ENCODE measurements at places on chromosomes 2 and 18.

- no peak for DNase-seq
Observed at GRCh38 chr18:24043403-24043802, 28.8 kb downstream of the TTC39C start.

GRCh38 chr2:147247749-147248148, 597.1 kb upstream of the ACVR2A start:
- DNase-seq: no peak

GRCh38 chr2:68849579-68850030, 21.6 kb downstream of the BMP10 start:
- DNase-seq: no peak

GRCh38 chr2:100292022-100292580, 30.2 kb downstream of the LONRF2 start:
- DNase-seq: peak; percentile 11

GRCh38 chr2:222780051-222780450, 80.8 kb upstream of the ACSL3 start:
- no peak for DNase-seq

- no peak for DNase-seq
Observed at GRCh38 chr18:41326311-41326710, 628.7 kb upstream of the PIK3C3 start.

- no peak for DNase-seq
Observed at GRCh38 chr2:97770445-97770844, 57.1 kb downstream of the ZAP70 start.

DNA sequence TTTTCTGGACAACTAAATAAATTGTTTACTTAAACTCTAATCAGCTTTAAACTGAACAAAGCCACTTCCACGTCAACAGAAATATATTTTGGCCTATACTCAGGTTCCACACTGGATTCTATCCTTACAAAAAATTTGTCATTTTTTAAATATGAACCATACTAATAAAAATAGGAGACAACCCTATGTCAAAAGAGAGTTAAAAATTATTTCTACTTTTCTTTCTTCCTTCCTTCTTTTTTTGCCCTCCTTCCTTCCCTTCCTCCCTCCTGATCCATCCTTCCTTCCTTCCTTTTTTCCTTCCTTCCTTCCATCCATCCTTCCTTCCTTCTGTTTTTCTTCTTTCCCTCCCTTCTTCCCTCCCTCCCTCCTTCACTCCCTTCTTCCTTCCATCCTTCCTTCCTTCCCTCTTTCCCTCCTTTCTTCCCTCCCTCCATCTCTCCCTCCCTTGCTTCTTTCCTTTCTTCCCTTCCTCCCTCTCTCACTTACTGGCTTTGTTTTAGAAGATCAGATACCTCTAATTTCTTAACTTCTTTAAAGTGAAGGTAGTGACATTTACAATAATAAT, 1444.9 kb downstream of the DPP10 start:
- DNase-seq: no peak

DNA sequence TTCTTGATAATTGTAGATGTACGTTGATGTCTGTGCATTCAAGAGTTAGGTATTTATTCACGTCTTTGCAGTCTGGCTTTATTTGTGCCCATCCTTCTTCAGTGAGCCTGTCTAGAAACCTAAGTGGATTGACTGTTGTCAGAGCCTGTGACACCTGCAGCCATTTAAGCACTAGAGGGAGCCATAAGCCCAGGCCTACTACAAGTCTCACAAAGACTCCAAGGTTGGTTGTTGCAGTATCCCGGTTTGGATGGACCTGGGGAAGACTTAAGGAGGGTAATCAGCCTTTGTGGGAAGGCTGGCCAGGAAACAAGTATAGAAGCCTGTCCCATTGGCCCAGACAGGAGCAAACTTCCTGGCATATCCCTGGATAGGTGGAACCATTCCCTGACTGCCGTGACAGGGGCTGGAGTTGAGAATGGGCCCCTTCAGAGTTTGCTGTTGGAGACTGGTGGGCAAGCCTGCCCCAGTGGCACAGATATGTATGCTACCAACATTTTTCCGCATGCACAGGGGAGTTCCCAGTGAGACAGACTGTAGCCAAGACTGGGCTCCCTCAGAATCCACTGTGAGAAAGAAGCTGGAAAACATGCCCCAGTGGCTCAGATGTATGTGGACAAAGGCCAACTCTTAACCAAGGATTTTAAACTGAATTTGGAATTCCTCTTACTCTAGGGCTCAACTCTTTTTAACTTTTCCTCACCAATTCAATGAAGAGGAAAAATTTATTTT, 9.3 kb upstream of the LRRC30 start:
- DNase-seq: peak; percentile 29

DNA sequence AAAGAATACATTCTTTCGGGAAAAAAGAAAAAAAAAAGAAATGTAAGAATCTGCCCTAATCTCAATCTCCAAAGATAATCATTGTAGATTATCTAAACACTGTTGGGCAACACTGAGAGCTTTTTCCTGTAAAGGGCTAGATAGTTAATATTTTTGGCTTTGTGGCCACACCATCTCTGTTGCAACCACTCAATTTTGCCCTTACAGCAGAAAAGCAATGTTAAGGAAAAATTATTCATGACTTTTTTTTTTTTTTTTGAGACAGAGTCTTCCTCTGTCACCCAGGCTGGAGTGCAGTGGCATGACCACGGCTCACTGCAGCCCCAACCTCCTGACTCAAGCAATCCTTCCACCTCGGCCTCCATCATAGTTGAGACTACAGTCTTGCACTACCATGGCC, 17.3 kb upstream of the FZD5 start:
- DNase-seq: no peak

GRCh38 chr2:224009605-224010315, 29.3 kb downstream of the SERPINE2 start:
- DNase-seq: no peak

DNA sequence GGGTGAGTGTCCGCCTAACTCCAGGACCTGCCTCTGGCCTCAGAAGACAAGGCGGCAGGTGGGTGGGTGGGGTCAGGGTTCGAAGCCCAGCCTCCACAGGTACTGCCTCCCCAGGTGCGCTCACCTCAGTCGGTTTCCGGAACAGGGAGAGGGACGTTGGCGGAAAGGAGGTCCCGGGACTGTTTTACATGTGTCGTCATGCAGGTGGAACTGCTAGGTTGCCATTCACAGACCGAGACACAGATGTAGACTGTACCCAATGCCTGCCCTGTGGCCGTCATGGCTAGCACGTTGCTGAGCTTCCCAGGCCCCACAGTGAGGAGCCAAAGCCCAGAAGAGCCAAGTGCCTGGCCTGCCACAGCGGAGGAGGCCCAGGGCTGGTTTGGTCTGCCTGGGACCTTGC, 284.0 kb upstream of the HS6ST1 start:
- DNase-seq: no peak

DNA sequence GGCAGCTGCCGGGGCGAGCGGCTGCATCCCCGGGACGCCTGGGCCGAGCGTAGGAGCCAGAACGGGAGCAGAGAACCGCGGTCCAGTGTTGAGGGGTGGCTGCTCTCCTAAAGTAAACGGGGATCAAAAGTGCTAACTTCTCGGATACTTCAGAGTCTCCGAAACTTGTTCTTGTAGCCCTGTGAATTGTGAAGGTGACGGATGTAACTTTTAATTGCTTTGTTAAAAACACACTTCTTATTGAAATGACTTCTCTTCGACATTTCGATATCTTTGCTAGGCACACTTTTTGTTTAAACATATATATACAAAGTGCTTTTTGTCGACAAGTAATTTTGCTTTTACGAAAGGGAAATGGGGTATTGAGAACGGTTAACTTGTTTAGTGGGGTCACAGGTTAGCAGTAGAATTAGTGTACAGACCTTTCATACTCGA, 540 bp downstream of the ATP9B start:
- DNase-seq: no peak

GRCh38 chr2:56410140-56410539, 226.3 kb downstream of the CCDC85A start:
- DNase-seq: no peak

DNA sequence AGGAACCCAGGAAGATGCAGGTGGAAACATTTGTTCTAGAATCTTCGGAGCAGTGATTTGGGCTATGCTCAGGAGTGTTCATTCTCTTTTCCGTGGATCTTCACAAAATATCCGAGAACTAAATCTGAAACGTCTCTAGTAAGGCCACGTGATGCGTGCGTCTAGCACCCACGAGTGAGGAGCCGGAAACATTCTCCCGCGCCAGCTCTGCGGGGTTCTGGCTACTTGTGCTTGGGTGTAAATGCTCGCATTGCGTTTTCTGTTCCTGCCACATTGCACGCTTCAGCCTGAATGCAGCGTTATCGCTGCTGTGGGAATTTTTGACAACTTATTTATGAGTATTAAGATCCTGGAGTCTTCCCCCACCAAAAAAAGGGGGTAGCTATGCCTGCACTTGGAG, 71.4 kb downstream of the KLHL29 start:
- no peak for DNase-seq

GRCh38 chr2:165877565-165878550, 75.7 kb downstream of the TTC21B start:
- no peak for DNase-seq

GRCh38 chr2:127569666-127570065, 34.2 kb downstream of the MYO7B start:
- no peak for DNase-seq

DNA sequence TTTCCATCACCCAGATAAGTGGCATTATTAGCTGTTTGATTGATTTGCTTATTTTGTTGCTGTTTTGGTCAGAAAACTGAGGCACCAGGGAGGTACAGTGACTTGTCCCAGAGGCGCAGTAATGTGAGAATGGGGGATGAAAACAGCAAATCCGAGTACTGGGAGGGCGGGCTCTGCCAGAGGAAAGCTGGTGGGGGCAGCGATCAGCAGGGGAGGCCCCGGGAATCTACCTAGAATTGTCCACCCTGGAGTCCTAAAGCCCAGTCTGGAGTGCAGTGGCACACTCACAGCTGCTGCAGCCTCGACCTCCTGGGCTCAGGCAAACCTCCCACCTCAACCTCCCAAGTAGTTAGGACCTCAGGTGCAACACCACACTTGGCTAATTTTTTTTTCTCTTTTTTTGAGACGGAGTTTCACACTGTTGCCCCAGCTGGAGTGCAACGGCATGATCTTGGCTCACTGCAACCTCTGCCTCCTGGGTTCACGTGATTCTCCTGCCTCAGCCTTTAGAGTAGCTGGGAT, 17.0 kb upstream of the PTMA start:
- no peak for DNase-seq

DNA sequence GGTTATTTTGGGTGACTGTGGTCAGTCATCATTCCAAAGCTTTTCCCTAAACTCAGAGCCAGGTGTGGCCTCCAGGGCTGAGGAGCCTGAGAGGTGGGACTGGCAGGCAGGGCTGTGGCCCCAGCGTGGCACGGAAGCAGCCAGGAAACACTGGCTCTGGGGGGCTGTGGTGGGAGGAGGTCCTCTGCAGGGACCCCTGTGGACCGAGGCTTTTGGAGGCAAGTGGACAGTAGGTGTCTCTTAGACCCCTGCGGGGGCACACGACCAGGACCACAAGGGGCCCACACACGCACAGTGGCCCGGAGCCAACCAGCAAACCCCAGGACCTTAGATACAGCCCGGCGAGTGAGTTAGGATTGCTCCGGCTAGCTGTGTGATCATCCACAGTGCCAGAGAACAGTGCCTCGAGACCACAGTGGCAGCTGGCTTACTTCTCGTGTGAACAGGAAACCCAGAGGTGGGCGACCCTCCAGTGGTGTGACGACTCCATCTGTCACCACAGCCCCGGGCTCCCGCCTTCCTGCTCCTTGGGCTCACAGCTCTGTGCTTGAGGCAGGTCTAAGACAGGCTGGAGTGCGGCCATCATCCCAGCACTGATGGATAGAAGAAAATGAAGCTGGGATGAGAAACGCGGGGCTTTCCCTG, 1.6 kb upstream of the RTP5 start:
- DNase-seq: no peak

- DNase-seq: no peak
Observed at GRCh38 chr2:212842544-212843185, 304.1 kb upstream of the ERBB4 start.

DNA sequence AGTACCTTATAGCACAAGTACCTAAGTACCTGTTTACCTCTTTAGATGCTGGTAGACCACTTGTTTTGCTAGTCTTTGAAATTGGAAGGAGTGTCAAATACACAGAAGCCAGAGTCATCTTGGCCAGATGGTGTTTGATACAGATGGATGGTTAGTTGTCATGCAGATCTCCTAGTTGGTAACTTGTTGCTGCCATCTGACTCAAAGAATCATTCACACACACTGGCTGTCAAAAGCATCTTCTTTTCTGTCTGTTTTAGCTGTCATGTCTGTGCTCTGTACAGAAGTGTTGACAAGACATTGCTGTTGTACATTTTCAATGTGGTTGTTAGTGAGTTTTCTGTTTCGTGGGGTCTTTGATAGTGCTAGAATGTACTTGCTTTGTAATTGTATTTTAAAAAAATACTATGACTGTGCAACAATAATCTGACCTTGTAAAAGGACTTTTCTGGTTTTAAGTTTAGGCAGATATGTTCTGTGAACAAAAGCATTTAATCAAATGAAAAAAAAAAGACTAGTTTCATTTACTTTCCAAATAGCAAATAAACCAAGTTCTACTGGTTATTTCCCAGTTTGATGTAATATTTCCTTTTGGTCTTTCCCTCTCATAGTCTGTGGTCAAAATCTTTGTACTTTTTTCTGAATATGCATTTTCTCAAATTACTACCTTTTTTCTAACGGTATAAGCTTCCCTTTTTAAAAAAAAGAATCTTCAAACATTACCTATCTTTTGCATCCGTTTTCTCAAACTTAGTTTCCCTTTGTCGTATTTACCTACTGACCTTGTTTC, 39.9 kb downstream of the TANK start:
- no peak for DNase-seq

DNA sequence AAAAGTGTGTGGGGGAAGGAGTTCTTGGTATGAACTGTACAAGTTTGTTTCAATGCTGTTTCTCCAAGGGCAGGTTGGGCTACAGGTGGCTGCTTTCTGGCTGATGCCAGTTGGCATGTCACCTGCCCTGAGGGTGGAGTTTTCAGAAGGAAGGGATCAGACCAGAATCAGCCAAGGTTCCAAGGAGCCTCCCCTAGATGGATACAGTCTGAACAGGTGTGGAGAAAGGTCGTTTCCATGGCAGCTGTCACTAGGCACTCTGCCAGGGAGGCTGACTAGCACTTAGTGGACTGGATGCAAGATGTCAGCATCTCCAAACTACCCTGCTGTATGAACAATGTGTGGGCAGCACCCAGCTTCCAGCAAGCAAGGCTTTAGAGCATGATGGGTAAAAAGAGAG, 444.4 kb upstream of the HNRNPA3 start:
- DNase-seq: no peak

GRCh38 chr2:216385478-216385877, 13.2 kb upstream of the MARCHF4 start:
- DNase-seq: no peak

DNA sequence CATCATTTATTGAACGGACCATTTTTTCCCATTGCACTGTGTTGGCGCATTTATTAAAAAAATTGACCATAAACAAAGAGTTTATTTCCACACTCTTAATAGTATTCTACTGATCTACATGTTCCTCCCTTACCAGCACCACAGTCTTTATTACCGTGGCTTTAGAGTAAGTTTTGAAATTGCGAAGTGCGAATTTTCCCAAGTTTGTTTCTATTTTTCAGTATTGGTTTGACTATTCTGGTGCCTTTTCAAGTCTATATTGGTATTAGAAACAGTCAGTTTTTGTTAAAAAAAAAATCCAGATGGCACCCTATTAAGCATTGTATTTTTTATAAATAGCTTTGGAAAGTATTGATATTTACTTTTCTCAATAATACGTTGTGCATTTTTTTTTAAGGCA, 795.1 kb upstream of the HS6ST1 start:
- DNase-seq: no peak

Measured in HS-27A (cell line).